ENCODE measurements at places on chromosomes 3 and 15.
A peak's percentile ranks its signal among the peaks of the same experiment; 100 is the strongest.

- no peak for DNase-seq
Observed at GRCh38 chr3:183354325-183354831, 74.0 kb downstream of the MCF2L2 start.

DNA sequence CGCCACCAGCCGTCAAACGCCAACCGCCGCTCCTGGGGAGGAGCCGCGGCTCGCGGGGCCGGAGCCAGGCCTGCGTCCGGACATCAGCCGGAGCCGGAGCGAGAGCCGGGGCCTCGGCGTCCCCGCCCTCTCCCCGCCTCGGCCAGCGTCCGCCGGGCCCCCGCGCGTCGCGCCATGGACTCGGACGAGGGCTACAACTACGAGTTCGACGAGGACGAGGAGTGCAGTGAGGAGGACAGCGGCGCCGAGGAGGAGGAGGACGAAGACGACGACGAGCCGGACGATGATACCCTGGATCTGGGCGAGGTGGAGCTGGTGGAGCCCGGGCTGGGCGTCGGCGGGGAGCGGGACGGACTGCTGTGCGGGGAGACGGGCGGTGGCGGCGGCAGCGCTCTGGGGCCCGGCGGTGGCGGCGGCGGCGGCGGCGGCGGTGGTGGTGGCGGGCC lies 359 bp downstream of the ARIH1 start:
- DNase-seq, result no peak

GRCh38 chr3:85667744-85668143 lies 709.0 kb downstream of the CADM2 start:
- no peak for DNase-seq

GRCh38 chr3:5172018-5172417 lies 15.5 kb upstream of the EDEM1 start:
- no peak for DNase-seq

- DNase-seq, result no peak
Observed at GRCh38 chr15:63752075-63752684, 81.6 kb downstream of the HERC1 start.

DNA sequence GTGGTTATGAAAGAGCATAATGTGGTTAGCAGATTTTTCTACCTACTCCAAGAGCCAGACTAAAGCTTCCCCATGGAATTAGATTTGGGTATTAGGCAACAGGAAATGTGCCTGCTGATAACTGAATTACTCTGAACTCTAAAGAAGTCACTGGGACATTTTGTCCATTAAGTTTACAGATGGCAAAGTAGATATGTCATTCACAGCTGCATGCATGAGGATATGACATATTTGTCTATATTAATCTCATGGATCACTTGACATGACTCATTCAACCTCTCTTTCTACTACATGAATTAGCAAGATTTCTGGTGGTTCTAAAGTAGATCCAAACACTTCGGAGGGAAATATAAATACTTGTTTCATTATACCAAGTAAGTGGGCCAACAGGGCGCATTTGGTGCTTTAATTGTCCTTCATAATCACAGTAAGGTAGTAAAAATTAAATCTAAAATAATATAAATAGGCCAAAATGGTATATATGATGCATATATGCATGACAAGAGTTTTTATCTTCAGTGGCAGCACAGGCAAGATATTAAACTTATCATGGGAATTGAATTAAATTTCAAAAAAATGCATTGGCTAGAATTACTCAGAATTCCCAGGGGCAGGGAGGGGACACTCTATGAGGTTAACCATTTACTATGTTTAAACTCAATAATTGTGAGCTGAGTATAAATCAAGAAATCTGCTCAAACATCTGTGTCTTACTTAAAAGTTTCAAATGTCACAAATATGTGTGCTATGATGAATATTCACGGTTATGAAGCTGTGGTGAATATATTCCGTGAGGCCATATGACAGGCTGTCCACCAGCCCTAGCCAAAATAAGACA lies 365.3 kb upstream of the KCNMB2 start:
- no peak for DNase-seq

DNA sequence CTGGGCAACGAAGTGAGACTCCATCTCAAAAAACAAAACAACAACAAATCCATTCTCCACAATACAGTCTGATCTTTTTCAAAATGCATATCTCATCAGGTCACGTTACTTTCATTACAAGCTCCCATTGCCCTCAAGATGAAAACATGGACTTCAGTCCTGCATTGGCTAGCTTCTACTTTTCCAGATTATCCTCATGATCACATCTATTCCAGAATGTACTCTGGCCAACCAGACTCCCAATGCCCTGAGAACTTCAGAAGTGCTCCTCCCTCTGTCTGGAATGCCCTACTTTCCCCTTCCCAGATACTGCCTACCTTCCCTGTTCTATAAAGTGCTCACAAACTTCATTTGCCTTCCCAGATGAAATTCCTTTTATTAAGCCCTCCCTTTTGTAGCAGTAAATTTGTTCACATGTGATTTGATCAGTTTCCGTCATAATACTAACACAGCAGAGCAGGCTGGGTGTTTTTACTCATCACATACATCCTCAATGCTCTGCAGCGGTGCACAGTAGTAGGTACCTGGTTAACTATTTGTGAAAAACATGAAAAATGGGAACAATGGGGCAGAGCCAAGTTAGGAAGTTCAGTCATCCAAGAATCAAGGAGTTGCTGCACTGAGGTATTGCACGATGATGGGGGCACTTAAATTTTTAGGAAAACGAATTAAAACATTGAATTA lies 5.3 kb downstream of the RPL22L1 start:
- no peak for DNase-seq

GRCh38 chr15:78685159-78685921 lies 44.3 kb upstream of the CHRNB4 start:
- no peak for DNase-seq

DNA sequence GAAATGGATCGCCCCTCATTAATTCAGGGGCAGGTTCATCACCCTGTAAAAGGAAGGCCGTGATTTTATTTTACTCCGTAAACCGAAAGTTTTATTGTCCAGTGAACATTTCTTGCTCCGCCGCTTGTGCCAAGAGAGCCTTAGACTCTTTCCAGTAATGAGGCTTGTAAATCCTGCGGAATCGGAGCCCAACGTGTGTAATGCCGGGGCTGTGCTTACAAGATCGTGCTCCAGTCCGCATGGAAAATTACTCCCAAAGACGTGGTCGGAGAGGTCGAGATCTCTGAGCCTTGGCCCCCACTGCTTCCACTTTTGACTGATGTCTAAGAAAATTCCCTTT lies 649 bp upstream of the PLOD2 start:
- DNase-seq, result peak; percentile 33

DNA sequence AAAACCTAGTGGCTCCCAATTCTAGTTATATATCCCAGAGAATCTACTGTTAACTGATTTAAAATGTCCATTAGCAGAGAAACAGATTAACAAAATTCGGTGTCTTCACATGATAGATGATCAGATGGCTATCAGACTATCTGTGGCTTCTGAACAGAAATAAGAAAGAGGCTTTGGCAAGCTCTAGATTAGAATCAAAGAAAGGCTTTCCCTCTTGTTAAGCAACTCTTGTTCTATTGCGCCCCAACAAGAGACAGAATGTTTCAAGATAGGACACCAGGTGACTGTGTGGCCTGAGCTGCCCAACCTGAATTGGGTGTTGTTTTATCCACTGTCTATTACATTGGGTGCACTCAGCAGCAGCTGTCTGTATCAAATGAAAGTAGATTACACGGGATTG lies 483.7 kb downstream of the FHIT start:
- DNase-seq, result no peak

DNA sequence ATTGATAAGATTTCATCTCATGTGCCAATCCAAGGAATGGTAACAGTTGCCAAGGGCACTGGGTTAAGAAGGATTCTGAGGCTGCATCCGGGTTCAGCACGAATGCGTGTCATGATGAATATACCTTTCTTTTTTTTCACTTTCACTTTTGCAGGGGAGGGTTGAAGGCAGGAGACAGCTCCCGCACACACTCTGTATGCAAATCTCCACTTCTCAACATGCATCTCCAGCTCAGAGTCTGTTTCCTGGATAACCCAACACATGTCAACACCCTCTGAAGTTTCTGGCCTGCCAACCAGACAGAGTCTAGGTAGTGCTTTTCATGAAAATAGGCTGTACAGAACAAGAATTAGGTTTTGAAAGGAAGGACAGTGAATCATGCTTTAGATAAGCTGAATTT lies 21.6 kb downstream of the B4GALT4 start:
- no peak for DNase-seq

- no peak for DNase-seq
Observed at GRCh38 chr15:91679447-91679846, 174.1 kb upstream of the SLCO3A1 start.

GRCh38 chr3:58003093-58003492 lies 5.1 kb upstream of the FLNB start:
- DNase-seq, result no peak

- DNase-seq, result no peak
Observed at GRCh38 chr3:43364926-43365325, 78.6 kb downstream of the SNRK start.

DNA sequence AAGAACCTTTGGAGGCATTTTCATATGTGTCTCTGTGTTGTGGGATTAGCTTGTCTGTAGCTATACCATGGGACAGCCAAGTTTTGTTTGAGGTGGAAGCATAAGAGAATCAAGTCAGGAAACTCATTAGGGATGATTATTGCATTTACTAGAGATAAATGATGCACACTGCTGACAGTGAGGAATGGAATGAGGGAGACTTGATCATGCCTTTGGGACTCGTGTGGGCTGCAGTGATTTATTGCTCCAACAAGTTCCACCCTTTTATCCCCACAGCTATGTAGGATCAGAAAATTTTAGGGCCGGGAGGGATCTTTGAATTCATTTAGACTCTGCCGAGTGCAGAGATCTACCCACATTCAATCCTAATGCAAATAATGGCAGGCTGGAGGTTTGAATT lies 16.3 kb downstream of the ZNF385D start:
- no peak for DNase-seq

GRCh38 chr3:194824701-194825111 lies 139.0 kb downstream of the FAM43A start:
- DNase-seq, result peak; percentile 70

- DNase-seq, result no peak
Observed at GRCh38 chr3:28940530-28940929, 340.3 kb upstream of the RBMS3 start.

DNA sequence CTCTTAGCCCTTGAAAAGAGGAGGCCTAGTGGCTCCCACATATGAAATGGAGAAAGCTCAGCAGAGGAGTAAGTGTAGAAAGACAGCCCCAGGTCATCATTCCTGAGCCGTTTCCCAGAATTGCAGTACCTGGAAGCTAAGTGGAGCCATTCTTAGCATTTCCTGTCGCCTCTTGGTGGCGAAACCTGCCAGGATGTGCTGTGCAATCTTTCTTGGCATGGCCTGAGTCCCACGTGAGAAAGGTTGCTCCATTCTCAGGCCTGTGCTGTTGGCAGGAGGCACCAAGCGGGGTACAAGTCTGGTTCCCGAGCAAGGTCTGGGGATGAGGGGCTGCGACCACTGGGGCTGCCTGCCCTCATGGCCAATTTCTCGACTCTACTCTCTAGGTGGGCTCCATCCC lies 207.2 kb upstream of the TPM1 start:
- DNase-seq, result peak; percentile 46

DNA sequence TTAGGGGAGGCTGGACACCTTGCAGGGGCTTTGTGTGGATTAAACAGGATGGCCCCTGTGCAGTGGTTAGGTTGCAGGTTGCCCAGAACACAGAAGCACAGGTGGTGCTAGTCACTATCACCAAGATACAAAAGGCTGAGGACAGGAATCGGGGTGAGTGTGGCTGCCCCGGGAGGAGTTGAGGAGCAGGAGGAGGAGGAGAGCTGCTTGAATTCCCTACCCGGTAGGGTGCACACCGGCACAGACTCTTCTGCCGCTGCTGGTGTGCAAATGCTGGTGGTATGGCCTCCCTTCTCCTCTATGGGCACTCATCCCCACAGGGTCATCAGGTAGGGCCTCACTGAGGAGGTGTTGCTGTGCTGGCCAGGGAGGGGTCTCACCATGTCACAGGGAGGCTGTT lies 67.5 kb upstream of the SMAD6 start:
- no peak for DNase-seq

DNA sequence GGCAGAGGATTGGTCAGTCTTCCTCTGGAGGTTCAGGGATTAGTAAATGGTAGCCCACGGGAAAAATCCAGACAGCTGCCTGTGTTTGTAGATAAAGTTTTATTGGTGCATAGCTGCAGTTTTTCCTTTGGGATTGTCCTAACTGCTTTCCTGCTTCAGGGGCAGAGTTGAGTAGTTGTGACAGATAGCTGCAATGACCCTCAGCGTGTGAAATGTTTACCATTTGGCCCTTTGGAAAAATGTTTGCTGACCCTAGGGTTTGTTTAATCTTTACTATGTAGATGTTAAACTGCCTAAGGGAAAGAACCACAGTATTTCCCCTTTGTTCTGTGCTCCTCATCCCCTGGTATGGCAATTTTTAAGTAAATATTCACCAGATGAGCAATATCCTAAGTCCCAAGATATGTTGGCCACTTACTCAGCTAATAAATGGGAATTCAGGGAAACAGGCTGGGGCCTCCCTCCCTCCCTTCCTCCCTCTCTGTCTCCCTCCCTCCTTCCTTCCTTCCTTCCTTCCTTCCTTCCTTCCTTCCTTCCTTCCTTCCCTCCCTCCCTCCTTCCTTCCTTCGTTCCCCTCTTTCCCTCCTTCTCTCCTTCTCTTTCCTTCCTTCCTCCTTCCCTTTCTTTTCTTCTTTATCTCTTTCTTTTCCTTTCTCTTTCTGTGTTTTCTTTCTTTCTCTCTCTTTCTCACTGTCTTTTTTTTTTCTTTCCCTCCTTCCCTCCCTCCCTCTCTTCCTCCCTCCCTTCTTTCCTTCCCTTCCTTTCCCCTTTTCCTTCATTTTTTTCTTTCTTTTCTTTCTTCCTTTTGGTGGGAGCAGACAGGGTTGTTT lies 234.6 kb upstream of the BHLHE40 start:
- DNase-seq, result no peak

- DNase-seq, result peak; percentile 20
Observed at GRCh38 chr3:183252973-183253527, at the start of gene B3GNT5. Gene B3GNT5, plus strand, starts transcription at chr3:183253253. Its CDS starts 16,546 bp downstream, at chr3:183269799.

GRCh38 chr15:25527118-25527517 lies 88.3 kb upstream of the UBE3A start:
- DNase-seq, result no peak

DNA sequence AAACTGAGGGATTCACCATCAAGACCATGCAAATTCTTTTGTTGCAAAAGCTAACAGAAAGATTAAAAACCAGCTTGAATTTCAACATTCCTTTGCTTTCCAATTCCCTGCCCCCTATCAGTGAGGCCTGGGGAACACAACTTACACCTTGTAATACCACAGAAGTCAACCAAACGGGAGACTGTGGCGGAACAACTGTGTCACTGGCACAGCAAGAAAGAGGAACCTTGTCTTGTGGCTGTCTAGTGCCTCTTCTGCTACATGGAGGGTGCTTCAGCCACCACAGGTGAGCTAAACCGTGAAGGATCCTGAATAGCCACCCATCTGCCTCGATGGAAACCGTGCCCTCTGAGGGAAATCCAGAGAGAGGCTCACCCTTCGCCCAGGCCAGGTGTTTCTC lies 11.4 kb downstream of the CCDC12 start:
- DNase-seq, result no peak

GRCh38 chr3:62570888-62571287 lies 197.5 kb upstream of the FEZF2 start:
- DNase-seq, result no peak

- DNase-seq, result no peak
Observed at GRCh38 chr3:30667280-30667651, 60.9 kb downstream of the TGFBR2 start.

GRCh38 chr3:71489315-71489761 lies 94.2 kb downstream of the FOXP1 start:
- no peak for DNase-seq
